T47D (cell line): ENCODE measurements at places on chromosomes 7 and 10.

DNA sequence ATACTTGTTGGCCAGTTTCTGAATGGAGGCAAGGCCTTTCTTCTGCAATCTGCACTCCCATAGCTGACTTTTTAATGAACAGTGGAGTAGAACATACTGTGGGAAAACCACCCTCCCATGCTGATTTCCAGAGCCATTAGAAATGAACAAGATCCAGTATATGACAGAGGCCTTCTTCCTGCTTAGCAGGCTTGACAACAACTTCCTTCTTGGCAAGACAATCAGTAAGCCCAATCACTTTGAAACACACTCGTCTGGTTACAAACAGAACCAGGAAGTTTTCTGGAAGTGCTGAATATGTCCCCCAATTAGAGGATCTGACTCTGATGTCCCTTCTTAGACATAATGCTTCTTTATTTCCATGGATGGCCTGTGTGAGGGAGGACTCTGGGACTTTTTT, 103.4 kb downstream of the SAMD9 start:
- DNase-seq: no peak

DNA sequence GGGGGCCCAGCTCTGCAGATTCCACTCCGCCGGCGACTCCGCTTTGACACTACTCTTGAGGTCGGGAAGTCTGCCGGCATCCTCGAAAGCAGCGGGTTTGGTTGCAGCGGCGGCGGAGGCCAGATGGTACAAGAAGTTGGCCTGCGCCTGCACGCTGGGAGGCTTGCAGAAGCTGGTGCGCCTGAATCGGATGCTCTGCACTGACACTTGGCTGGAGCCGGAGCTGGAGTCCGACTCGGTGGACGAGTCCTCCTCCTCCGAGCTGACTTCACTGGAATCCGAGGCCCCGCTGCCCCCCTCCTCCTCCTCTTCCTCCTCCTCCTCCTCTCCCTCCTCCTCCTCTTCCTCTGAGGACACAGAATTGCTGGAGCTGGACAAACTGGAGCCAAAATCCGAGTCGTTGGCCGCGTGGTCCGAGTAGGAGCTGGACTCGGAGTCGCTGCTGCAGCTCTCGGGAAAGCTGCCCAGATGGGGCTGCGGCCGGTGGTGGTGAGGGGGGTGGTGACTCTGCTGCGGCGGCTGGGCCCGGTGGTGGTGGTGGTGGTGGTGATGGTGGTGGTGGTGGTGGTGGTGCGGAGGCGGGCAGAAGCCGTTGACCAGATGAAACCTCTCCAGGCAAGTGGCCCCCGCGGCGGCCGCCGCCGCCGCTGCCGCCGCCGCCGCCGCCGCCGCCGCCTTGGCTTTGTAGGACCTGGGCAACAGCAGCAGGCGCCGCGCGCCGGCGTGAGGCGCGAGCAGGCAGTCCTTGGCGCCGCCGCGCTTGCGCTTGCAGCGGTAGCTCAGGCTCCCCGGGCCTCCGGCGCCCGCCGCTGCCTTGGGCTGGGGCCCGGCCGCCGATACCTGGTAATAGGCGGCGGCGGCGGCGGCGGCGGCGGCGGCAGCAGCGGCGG, 9.0 kb downstream of the SKIDA1 start:
- no peak for DNase-seq

DNA sequence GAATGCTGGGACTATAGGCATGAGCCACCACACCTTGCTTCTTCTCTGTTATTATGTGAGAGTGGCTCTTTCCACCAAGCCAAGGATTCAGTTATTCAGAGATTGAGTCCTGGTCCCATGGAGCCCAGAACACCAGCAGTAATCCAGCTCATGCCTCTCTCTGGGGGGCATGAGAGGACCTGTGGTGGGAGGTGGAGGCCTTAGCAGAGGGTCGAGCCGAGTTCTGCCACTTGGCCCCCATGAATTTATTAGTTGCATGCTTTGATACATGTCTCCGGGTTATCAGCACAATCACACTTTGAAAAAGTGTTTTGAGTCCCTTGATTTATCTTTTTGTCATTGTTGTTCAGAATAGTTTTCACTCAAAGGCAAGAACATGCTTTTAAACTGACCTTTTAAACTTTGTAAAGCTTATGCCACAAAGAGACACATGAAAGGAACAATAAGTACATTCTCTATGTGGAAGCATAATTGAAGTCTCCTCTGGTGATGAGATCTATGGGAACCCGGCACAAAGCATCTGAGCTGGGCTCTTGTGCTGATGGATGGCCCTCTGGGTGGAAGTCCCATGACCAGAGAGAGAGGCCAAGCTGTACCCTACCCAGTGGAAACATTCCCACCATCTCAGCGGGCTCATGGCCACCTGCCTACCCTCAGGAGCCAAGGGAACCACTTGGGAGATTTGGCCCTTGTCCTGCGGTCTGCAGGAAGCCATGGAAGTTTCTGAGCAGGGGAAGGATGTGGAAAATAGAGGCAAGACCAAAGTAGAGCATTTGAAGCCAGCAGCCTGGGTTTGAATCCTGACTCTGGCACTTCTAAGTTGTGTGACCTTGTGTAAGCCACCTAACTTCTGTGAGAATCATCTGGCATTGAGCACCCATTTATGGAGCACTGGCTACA, 53.9 kb downstream of the MINDY4 start:
- DNase-seq: no peak

GRCh38 chr7:71191771-71192170, 59.8 kb downstream of the GALNT17 start:
- no peak for DNase-seq

- DNase-seq: peak; percentile 60
These were observed 8.1 kb downstream of the DNAH11 start for GRCh38 chr7:21550821-21551531.

- no peak for DNase-seq
These were observed 20.9 kb downstream of the IFT22 start for GRCh38 chr7:101300465-101301376.

- DNase-seq: no peak
These were observed 3.1 kb downstream of the PTF1A start for GRCh38 chr10:23194966-23195845.

- DNase-seq: no peak
These were observed 184.2 kb downstream of the MAD1L1 start for GRCh38 chr7:2048531-2048930.
